ENCODE measurements at places on chromosomes 6 and 20.

DNA sequence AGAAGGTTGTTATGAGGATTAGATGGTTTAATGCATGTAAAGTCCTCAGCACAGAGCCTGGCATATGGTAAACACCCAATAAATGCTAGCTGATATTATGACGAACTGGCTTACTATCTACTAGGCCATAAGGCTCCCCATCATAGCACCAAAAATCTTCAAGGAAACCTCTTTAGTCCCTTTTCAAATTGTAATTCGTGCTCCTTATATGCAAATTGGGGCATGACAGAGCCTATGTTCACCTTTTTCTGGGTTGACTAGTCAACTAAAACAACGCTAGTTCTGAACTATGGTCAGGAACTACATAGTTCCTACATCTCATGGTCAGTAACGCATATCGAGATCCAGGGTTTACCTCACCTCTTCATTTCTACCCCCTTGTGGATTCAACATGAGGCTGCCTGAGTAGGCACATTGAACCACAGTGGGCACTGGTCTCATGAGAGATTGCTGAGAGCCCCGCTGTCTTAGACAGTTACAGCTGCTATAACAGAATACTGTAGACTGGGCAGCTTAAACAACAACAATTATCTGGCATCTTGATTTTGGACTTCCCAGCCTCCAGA is 97.2 kb upstream of the TNFAIP3 start:
- DNase-seq = no peak

DNA sequence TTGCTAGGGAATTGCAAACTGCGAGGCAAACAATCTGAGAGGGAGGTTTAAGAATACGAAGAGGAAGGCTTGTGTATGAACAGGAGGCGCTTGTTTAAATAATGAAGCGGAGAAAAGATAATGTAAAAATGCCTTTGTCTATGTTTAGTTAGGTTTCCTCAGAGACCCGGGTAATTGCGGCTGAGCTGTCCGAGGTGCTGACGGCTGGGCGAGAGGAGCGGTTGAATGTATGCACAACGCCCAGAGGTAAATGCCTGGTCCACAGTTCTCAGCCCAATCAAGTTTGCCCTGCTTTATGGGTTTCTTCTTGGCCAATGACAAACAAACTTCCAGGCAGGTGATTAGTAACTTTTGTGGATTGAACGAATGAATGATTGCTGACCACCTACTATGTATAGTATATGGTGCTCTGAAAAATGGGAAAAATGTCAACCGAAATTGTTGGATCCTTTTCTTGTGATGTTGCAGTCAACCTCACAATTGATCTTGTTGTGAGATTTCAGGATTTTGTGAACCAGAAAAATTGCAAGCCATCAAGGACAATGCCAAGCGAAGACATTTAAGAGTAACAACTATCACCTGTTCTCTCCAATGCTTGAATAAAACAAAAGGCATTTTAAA is 38.3 kb upstream of the SLC32A1 start:
- no peak for DNase-seq

GRCh38 chr6:87498048-87498447 is 25.3 kb downstream of the SLC35A1 start:
- DNase-seq = no peak

DNA sequence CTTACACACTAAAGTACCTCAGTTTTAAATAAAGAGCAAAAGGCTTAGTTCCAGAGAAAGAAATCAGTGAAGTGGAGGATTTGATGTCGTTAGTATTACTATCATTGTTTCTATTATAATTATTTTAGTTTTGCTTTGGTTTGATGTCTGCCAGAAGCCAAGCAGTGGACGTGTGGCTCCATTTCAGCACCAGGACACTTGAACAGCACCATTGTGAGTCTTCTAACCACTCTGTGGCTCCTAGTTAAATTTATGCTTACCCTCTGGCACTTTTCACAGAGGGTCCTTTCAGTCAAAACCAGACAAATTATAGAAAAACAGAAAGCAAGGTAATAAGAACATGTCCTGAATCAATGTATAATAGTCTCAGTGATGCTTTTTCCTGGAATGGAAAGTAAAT is 3.4 kb downstream of the COL9A1 start:
- DNase-seq = no peak

GRCh38 chr20:58485393-58485792 is 29.8 kb downstream of the APCDD1L start:
- DNase-seq = no peak

DNA sequence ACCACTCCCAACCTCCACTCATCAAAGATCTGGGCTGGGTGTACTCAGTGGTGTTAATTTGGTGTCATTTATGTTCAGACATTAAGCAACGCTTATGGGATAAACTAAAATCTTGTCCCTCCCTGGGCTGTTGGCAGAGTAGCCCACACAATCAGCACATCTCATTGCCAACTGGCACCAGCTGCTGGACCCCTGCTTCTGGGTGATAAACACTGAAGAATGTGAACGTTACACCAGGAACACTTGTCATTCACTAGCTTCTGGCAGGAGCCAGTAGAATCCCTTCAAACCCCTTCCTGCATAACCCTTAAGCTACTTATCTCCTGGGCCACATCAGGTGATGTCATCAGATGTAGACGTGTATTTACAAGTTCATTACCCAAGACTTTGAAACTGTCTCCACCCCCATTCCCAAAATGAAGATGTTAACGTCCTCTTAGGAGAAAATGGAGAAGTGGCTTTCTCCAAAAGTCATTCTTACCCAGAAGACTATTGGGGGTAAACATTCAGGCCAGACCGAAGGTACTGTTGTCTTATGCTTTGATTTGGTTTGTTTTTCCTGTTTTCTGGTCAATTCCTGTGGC is 107.8 kb upstream of the CD93 start:
- DNase-seq = no peak

DNA sequence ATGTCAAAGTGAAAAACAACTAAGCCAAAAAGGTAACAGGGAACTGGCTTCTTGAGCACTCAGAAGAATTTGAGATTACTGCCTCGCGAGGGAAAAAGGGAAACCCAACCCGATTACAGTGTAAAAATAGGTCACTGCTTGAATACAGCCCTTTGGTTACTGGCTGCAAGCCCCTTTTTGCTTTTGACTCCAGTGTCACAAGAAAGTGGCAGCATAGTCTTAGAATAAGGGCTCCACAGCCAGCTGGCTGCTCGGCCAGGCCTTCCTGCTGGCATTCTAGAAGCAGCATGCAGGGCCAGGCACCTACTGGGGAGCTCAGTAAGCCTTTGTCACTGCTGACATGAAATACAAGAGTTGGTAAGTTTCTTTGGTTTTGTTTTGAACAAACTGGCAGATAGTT is 83.0 kb downstream of the ZHX3 start:
- DNase-seq = no peak

DNA sequence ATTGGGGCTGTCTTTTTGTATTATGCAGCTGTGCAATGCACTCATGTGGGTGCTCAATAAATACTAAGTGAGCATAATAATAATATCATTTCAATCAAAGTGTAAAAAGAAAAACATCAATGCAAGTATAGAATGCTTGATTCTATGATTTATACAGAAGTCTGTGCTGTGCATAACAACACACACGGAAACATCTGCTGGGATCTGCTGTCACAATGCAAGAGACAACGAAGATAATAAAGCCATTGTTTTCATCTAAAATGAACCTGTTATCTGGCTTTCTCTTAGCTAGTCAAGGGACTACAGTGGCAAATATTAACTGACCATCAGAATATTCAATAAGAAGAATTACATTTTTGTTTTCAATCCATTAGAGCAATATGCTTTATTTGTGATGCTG is 1156.9 kb upstream of the MAP3K7 start:
- no peak for DNase-seq

- DNase-seq = no peak
These were observed 27.6 kb upstream of the NFATC2 start for GRCh38 chr20:51569815-51570738.

All from stimulated activated CD4-positive, alpha-beta T cell treated with anti-CD3 and anti-CD28 coated beads, TNF-alpha, amount 100 ng/mL, for 4 hours (primary cell).